ENCODE measurements at places on chromosomes 3 and 15.

DNA sequence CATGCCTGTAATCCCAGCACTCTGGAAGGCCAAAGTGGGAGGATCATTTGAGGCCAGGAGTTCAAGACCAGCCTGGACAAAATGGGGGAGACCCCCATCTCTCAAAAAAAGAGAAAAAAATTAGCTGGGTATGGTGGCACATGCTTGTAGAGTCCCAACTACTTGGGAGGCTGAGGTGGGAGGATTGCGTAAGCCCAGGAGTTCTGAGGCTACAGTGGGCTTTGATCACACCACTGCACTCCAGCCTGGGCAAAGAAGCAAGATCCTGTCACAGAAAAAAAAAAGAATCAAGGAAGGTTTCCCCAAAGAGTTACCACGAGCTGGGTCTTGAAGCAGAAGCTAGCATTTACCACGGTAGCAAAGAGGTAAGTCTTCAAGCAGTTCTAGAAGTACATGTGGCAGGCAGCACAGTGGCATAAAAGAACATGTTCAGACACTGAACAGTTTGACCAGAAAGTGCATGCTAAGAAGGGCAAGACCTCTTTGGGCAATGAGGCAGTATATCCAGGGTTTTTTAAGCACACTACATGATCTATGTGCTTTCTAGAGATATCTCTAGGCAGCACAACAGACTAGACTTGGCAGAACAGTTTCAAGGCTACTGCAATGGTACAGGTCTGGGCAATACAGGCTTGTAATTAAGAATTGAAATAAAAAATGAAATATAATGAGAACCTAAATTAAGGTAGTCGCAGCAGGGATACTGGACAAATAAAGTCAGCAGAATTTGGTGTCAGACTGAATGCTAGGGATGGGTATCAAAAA is 418.5 kb downstream of the SHQ1 start:
- no peak for DNase-seq

GRCh38 chr3:42194943-42195510 is 71.0 kb downstream of the CCK start:
- no peak for DNase-seq

DNA sequence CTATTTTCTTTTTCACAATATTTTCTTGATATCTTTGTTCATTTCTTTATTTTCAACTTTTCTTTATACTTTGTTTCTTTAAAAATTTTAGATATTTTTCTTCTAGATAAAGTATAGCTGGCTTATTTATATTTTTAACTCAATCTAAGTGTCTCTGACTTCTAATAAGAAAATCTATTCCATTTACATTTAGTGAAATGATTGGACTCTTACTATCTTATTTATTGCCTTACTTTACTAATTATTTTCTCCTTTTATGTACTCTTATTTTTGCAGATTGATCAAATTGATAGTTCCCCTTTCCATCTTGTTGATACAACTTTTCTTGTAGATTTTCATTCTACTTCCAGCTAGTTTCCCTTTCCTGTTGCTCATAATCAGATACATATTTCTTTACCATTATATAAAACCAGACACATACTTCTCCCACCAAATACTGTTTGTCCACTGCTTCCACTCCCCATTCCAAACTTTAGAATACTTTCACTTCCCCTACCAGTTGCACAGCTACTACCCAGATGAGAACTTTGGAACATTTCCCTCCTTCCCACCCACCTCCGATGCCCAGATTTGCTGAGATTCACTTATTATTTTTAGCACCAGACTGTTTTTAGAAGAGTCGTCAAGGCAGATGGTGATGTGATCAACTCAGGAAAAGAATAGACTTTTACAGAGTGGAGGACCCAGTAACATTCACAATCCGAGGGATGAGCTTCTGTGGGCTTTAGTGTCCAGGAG is 151.5 kb downstream of the LIPC start:
- DNase-seq = no peak

GRCh38 chr15:70414626-70415025 is 316.9 kb upstream of the TLE3 start:
- DNase-seq = no peak

Measured in psoas muscle (tissue), 8 donors.